Kidney capillary endothelial cell (primary cell): ENCODE measurements at places on chromosomes 4 and X.

- DNase-seq: no peak
Measured at GRCh38 chr4:95216636-95217035, 332.1 kb downstream of the UNC5C start.

DNA sequence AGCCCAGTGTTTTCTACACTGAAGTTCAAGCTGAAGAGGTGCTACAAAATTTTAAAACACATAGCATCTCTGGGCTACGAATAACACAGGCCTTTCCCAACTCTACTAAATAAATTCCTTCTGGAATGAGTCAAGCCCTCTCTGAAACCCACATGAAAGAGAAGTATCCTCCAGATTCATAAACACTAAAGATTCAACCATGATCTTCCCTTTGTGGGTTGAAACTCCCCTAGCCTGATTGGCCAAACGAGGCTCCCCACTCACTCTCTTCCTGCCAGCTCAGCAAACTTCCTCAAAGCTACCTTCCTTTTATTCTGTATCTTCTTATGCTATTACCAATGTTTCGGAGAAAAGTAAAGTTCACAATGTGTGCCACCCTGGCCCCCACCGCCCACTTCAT, 95.4 kb downstream of the NKX6-1 start:
- no peak for DNase-seq

- DNase-seq: no peak
Measured at GRCh38 chr4:7978907-7979651, 39.4 kb upstream of the AFAP1 start.

DNA sequence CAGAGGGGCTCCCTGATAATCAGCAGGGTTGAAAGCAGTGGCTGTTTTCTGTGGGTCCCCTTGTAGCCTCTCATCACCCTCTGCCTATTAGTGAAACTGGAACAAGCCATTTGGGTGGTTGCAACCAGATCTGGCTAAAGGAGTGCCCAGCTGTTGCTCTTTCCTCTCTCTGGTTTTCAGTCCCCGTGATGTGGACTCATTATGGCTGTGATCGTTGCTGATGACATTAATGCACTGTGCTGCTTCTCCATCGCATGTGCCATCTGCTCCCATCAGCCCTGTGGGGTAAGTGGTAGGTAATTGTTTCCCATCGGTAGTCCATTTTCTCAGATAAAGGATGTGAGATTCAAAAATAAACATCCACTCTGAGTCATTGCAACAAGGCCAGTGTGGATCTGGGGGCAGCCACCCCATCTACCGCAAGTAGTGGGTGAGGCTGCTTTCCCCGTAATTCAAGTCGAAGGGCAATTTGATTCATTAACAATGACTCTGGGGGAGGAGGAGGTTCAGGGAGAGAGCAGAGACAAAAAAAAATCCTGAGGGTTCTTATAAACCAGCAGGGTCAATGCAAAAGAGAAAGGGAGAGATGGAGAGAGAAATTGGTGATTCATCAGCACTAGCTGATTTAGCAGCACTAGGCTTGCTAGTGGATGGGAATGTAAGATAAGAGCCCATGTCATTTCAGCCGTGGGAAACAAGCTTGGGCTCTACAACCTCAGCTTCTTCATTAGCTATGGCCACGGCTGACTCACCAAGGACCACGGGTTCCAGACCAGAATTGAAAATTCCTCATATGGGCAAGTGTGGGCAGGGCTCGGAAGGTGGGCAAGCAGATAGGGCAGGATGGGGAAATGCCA, 357.8 kb downstream of the MID1IP1 start:
- no peak for DNase-seq
